ENCODE measurements at places on chromosomes 11 and 22.

DNA sequence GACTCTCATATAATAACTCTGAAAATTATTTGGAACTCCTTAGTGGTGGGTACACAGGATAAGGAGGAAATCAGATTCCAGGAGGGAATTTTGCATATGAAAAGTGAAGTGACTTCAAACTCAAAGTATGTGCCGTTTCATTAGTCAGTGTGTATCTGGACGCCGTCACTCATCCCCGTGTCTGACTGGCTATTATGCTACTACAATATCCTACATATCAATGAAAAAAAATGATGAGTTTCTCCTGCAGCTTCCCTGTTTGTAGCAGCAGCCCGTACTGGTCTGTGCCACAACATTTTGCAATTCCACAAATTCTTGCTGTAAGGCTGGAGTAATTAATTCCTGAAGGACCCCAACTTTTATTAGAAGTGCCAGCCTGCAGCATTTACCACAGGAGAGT, 16.5 kb downstream of the WT1 start:
- DNase-seq, result no peak

DNA sequence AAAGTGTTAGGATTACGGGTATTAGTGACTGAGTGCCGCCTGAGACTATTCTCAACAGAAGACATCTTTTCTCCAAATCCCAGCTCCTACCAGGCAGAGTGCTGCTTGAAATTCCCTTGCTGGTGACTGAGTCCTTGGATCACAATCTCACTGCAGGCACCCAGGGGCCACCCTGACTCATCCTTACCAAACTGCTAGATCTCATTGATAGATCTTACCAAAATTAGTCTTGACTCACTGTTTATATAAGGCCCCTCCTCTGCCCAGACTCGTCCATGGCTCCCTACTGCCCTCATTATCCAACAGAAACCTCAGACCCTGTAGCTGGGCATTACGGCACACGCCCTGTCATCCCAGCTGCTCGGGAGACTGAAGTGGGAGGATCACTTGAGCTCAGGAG, 14.7 kb downstream of the TBC1D10A start:
- no peak for DNase-seq

- no peak for DNase-seq
These were observed 741.1 kb downstream of the NELL1 start for GRCh38 chr11:21410513-21410912.

- DNase-seq, result peak; percentile 71
These were observed 378.8 kb downstream of the ETS1 start for GRCh38 chr11:128208329-128209137.

DNA sequence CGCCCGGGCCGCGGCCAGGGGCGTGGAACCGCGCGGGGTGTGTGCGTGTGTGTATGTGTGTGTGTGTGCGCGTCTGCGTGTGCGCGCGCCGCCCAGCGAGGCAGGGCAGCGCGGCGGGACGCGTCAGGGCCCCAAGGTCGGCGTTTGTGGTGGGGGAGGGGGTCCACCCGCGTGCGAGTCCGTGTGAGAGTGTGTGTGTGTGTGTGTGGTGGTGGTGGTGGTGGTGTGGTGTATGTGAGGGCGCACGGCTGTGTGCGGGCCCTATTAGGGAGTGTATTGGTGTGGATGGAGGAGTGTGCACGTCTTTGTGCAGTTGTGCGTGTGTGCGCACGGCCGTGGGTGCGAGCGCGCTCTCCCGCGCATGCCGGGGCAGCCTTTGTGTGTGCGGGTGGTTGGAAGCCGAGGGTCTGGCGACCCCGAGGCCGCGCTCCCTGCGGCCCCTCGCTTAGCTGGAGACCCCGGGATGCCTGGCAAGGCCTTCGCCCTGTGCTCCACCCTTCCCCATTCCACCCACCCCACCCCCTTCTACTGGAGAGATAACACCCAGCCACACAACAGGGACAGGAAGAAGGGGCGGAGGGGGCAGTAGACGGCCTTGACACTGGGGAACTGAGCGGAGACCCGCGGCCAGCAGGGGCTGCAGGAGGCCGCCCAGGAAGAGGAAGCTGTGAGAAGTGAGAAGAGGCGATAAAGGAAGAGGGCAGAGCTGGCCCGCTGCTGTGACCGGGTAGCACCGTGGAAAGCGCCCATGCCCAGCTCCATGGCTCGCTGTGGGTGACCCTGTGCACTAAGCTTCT, 528 bp upstream of the ARRB1 start:
- DNase-seq, result peak; percentile 83

- no peak for DNase-seq
These were observed 12.3 kb downstream of the SMPD1 start for GRCh38 chr11:6402561-6402981.

- DNase-seq, result no peak
These were observed 23.3 kb downstream of the KCNJ5 start for GRCh38 chr11:128914216-128915148.

DNA sequence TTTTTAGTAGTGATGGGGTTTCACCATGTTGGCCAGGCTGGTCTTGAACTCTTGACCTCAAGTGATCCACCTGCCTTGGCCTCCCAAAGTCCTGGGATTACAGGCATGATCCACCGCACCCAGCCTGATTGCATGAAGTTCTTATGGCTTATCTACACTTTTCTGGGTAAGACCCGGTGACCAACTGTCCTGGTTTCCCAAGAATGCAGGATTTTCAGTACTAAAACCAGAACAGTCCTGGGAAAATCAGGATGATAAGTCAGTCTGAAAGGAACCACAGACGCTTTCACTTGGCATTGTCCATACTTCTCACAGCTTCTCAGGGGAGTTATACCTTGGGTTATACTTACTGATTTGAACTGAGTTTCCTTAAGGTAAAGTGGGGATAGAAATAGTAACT, 1.4 kb upstream of the BPIFC start:
- DNase-seq, result no peak

DNA sequence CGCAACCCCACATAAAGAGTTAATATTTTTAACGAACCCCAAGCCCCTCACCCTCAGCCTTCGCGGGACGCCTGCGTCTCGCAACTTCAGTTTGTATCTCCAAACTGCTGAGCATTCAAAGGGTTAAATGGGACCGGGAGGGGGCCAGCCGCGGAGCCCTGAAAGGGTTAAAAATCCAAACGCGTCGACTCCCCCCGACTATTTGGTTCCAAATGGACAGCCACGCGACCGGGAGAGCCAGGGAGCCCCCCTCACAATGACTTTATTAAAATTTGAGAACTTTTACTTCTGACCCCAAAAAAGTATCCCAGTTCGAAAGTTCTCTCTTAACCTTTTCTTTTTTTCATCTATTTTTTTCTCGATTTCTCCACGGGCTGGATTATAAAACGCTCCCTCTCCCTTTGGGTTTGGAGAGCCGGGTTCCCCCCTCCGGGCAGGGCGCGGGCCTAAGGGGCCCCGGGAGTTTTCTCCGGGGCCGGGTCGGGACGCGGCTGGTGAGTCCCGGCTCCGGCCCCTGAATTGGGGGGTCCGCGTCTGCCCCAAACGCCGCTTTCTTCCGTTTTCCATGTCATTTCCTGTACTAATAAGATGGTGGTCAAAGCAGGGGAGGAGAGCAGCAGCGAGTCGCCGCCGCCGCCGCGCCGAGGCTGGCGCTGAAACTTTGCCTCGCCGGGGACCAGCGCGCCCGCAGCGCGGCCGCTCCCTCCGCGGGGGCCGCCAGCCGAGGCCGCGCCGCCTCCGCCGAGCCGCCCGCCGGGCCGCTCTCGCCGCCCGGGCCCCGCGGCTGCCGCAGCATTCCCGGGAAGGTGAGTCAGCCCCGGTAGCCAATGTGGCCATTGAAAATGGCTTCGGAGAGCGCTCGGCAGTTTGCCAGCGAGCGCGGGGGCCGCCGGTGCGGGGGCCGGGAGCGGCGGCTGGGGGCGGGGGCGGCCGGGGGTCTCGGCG, at the start of gene PRDM11:
PRDM11 (plus strand) TSS at position 568 of the 945 bp plus-strand sequence. CDS start 35,128 bp downstream, outside the sequence.
- DNase-seq, result peak; percentile 85

DNA sequence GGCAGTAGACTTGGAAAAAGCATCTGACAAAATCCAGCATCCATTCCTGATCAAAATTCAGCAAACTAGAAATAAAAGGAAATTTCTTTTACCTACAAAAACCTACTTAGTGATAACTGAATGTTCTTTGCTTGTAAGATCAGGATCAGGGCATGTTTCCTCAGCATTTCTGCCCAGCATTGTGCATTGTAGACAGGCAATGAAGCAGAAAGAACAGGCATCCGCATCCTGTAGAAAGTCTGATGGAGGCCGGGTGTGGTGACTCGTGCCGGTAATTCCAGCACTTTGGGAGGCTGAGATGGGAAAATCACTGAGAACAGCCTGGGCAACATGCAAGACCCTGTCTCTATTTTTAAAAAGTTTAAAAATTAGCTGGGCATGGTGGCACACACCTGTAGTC, 32.5 kb upstream of the PANX2 start:
- no peak for DNase-seq

GRCh38 chr11:68946416-68947090, 34.2 kb downstream of the MRGPRD start:
- DNase-seq, result no peak

DNA sequence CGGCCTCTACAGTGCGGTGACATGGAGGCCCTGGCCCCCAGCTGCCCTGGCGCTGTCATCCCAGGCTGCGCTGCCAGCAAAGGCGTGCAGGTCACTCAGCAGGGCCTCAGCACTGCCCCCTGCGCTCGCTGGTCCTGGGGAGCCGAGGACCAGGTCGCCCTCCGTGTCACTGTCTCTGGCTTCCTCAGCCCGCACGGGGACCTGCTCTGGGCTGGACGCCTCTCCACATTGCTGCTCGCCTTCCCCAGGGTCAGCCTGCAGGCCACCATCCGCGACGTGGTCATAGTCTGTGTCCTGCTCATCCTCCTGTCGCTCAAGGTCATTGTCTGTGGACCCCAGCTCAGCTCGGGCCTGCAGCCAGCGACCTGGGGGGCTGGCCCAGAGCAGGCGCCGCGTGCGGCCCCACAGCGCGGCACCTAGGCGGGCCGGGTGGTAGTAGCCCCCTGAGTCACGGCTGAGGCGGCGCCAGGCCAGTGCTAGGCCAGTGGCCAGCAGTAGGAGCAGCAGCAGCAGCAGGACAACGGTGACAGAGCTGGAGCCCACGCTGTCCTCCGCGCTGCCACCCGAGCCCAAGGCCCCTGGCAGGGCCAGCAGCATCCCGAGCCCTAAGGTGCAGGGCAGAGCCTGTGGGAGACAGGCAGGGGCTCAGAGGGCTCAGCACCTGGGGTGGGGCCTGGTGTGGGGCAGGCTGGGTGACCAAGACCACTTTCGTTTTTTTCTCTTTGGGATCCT, 1.6 kb downstream of the PTPRCAP start:
- DNase-seq, result no peak

GRCh38 chr11:115944596-115944995, 440.4 kb upstream of the CADM1 start:
- DNase-seq, result no peak

DNA sequence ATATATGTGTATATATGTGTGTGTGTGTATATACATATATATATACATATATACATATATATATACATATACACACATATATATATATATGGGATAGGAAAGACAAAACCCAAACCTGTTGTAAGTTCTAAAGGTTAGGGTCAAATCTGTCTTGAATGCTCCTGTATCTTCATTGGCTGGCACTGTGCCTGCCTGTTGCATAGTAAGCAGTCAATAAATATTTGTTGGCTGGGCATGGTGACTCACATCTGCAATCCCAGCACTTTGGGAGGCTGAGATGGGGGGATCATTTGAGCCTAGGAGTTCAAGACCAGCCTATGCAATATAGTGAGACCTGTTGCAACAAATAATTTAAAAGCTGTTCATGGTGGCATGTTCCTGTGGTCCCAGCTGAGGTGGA, 205.4 kb downstream of the DBX1 start:
- peak; percentile 31 for DNase-seq

DNA sequence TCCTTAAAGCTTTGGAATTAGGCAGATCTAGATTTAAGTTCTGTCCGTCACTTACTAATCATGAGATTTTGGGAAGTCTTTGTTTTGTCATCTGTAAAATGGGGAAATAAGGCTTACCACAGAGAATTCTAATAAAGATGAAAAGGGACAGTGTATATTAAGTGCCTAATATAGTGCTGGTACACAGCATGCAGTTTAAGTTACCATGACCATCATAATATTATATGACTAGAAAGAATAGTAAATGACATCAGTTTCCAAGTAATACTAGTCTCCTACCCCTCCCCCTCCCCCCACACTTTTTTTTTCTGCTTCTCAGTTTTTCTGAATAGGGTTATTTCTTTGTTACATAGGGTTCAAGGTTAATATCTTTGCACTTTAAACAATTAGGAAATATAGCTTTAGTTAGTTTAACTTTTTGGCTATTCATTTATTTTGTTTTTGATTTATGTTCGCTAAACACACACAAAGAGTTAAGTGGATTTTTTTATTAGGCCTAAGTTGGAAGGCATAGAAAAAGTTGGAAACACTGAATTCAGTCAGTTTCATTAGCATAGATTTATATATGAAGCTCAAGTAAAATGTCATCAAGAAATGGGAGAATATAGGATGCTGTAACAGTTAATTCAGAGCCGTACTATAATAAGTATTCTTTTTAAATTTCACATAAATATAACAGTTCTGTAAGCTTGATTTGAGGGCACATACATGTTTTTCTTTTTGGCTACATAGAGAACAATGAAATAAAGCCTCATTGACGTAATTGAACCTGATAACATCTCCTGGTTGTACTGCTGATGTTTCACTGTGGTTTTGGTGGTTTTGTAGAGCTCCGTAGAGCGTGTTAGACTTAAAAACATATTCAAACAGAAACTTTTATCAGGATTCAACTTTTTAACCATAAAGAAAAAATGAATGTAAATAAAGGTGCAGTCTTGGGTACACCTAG, 121.2 kb downstream of the PDE3B start:
- DNase-seq, result no peak

DNA sequence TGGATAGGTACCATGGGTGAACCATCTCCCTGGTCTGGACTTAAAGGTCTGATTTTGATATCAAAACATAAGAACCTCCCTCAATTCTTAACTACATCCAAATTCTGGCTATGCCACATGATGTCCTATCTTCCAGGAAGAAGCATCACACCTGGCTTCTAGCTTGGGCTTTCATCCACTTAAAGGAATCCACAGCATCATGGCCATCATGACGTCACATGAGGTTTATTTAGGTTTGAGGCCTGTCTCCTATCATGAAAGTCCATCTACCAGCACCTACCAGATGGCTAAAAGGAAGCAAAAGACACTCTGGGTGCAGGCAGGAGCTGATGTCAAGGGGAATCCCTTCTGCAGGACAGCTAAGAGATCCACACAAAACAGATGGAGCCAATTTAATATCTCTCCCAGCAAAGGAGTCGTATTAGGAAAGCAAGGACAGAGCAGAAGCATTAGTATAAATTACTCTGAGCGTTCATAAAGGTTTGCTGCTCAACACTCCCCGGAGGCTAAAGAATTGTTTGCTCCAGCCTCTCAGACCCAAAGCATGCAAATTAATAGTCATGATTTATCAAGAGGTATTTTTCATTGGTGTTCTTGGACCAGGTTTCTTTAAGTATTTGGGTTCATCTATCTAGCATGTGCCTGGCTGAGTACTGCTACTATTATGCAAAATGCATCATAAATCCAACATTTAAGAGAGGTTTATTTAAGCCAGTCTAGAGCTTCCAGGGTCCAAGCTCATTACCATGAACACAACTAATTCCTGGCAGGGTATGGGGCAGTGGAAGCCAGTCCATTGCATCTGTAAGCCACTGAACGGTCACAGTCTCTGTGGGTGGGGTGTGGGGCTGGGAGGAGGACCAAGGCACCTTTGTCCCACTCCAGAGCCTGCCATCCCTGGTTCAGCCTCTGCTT, 47.2 kb downstream of the GALNT18 start:
- no peak for DNase-seq

GRCh38 chr11:86014221-86014620, 54.7 kb downstream of the PICALM start:
- peak; percentile 11 for DNase-seq

Data from T47D (cell line).